Activated T-cell treated with anti-CD3 and anti-CD28 coated beads for 48 hours (primary cell): ENCODE measurements at places on chromosomes 2 and 18.

DNA sequence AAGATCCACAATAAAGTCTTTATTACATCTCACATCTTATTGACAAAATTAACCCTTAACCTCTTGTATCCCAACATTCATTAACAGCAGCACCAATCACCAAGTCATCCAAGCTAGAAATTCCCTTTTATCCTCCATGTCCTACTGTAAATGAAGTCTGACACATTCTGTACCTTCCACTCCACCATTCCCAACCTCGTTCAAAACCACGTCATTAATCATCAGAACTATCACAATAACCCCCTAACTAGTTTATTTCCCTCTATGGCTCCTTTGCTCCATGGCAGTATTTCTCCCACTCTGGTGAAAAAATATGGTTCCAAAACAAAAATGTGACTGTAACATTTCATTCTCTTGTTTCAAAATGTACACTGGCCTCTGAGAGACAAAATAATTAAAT is 1626.2 kb downstream of the LRP1B start:
- DNase-seq, result no peak

- DNase-seq, result no peak
Observed at GRCh38 chr2:82793711-82794435, 1665.2 kb downstream of the SUCLG1 start.

DNA sequence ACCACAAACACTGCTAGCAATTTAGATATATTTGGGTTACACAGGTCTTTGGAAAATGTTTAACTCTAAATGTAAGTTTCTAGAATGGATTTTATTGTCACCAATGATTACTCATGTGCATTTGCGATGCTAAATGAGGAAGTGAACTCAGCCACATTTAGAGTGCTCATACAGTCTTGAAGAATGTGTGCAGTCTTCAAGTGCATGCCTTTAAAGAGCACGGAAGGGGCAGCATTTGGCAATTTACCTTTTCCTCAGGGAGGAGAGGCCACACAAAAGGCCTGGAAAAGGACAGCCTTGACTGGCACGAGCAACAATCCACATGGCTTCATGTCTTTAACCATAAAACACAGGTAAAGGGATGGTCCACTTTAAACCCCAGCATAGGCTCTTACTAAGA is 78.5 kb upstream of the STK17B start:
- DNase-seq, result no peak

GRCh38 chr18:72283148-72283925 is 260.8 kb downstream of the CBLN2 start:
- DNase-seq, result no peak

DNA sequence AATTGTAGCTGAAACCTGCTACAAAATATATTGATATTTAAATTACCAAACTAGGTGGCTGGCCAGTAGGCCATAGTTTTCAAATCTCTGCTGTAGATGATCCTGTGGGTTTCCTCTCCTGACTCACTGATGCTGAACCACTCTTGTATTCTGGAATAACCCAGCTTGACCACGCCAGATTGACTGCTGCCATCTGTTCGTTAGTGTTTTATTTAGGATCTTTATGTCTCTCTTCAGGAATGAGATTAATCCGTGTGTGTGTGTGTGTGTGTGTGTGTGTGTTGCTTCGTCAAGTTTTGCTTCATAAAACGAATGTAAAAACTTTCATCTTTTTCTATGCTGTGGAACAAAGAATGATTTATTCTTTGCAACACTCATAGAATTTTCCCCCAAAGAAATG is 187.1 kb downstream of the DYSF start:
- no peak for DNase-seq

DNA sequence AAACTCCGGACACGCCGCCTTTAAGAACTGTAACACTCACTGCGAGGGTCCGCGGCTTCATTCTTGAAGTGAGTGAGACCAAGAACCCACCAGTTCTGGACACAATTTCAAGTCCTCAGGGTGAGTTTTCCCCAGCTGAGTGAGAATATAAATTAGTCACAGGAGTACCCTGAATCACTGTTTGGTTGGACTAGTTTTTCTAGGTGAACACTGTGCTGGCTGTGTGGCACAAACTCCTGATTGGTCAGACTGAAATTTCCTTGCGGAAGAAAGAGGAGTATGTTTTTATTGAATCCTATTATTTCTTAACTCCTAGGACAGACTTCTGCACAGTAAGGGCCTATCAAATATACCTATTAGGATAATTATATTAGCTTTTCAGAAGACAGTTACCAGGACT is 288.1 kb upstream of the UBE2E3 start:
- DNase-seq, result no peak

DNA sequence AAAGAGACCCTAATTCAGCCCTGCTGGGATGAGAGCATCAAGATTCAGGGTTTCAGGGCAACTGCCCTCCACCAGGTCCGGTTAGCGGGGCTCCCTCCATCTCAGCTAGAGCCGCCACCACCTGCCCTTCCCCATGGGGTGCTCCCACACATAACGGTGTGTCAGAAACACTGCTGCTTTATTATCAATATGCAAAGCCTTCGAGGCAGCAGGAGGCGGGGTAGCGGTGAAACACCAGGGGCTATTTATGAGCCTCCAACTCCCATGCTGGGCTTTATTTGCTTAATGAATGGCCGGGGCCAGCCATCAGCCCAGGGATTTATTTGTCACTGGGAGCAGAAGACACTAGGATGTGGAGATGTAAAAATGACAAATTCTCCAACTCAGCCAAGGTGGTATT is 109.8 kb downstream of the GALNT14 start:
- no peak for DNase-seq

GRCh38 chr2:16069933-16070647 is 129.7 kb downstream of the MYCN start:
- no peak for DNase-seq

- no peak for DNase-seq
Observed at GRCh38 chr2:237404413-237404812, 9.6 kb downstream of the COL6A3 start.

- no peak for DNase-seq
Observed at GRCh38 chr18:55119434-55119833, 160.2 kb upstream of the CCDC68 start.

GRCh38 chr2:168742258-168742932 is 60.0 kb upstream of the NOSTRIN start:
- no peak for DNase-seq

DNA sequence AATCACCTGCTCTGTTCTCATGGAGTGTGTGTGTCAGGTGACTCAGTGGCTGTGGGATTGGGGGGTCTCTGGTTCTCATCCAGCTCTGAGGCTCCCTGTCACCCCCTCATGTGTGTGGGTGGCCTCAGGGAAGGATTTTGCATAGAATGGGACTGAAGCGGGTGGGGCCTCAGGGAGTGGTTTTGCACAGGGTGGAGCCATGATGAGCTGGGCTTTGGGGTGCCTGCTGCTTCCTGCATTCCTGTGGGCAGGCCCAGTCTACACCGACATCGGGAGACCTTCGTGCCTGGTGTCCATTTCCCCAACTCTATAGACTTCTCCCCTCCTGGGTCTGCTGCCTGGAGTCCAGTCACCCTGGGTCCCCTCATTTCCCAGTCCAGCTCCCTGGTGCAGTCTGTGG is 59.7 kb downstream of the VAPA start:
- DNase-seq, result no peak

DNA sequence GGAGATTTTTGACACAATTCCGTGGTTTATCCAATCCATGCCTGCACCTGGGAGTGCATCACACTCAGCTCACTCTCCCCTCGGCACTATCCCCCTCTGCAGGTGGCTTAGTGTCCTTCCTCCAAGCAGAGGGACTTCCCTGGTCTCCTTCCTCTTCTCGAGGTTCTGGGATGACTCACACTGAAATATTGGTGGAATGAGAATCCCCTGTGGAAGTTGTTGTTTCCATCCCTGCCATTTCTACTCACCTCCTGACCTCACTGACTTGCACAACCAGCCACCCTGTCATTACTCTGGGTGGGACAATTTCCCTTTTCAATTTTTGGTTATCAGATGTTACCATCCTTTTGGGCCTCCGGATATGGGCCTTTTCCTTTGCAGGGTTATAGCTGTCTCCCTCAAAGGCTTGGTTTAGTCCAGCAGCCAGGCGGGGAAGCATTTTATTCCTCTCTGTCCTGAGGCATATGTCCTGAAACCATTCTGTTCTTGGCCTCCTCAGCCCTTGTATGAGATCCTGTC is 59.9 kb downstream of the PTPRM start:
- DNase-seq, result no peak

- peak; percentile 45 for DNase-seq
Observed at GRCh38 chr2:240586919-240587800, 626 bp downstream of the CAPN10 start.

GRCh38 chr2:1169291-1169949 is 218.8 kb downstream of the SNTG2 start:
- DNase-seq, result no peak

DNA sequence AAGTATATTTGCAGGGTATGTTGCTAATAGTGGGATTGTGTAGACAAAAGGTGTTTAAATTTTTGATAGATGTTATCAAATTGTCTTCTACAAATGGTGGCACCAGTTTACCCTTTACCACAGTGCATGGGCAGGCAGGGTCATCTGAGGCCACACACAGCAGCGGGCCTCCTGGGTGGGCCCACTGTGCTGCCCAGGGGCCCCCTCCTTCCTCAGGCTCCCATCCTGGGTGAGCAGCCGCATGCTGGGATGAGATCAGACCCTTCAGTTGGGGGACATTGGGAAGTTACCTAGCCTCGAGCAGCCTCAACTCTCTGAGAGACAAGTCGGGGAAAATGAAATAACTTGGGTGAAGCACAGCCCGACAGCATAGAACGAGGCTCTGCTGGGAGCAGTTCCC is 9.7 kb downstream of the MYO7B start:
- no peak for DNase-seq

- DNase-seq, result no peak
Observed at GRCh38 chr2:9115229-9115628, 91.4 kb upstream of the ASAP2 start.

GRCh38 chr2:193883820-193884219 is 1689.1 kb upstream of the TMEFF2 start:
- no peak for DNase-seq

DNA sequence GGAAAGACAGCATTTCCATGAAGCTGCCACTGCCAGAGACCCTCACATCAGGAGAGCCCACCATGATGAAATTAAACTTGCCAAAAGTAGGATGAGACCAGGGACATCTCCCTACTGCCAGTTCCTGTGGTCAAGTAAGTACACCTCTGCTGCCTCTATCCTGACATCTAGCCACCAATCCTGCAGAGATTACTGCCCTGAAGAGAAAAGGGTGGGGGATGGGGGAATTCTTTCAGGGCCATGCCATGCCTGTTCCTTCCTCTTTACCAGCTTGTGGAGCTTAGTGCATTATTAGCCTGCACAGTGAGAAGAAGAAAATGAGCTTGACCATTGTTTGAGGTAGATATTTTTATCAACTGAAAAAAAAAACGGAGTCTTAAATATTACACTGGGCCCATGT is 397.2 kb upstream of the CDH2 start:
- DNase-seq, result no peak

DNA sequence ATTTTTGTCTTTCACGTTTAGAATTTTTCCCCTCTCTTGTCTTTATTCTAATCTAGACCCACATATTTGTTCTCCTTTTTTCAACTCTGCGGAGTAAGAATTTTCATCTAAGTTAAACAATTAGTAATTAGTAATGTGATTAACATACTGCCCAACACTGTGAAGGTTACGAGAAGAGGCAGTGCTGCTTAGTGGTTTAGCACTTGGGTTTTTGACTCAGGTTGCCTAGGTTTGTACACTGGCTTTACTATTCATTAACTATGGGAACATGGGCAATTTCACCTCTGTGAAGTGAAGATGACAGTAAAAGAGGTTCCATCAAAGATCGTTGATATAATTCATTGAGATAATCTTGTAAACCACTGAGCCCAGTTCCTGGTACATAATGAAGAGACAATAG is 82.2 kb upstream of the PNPT1 start:
- no peak for DNase-seq

DNA sequence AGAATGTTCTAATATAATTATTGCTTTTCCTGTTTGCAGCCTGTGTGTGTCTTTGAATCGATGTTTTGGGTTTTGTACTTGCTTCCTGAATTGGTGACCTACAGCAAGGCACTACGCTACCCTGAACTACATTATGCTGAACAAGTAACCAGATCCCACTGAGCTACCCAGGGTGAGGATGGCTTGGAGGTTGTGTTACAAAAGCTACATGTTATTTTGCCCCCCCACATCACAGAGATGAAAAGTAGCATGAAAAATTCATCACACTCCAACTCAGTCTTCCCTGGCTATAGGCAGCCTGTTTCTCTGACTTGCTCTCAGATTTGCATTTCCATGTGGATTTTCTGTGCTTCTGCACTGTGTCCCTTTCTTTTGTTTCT is 162.1 kb downstream of the LDLRAD4 start:
- DNase-seq, result no peak

DNA sequence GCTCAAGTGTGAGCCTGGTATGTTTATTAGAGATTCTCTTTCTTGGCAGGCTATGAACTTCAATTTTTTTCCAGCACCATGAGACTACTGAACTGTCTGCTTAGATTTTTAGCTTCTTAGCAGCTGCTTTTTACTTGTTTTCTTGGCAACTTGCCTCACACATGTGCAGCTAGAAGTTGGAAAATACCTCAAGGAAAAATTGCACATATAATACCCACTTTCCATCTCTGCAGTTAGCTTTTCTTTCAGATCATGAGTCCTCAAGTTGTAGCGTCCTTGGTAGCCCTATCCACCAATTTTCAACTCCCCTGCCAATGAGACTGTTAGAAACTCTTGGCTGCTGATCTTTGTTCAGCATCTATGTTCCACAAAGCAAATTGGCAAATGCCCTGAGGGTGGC is 302.1 kb downstream of the HRH4 start:
- DNase-seq, result no peak

DNA sequence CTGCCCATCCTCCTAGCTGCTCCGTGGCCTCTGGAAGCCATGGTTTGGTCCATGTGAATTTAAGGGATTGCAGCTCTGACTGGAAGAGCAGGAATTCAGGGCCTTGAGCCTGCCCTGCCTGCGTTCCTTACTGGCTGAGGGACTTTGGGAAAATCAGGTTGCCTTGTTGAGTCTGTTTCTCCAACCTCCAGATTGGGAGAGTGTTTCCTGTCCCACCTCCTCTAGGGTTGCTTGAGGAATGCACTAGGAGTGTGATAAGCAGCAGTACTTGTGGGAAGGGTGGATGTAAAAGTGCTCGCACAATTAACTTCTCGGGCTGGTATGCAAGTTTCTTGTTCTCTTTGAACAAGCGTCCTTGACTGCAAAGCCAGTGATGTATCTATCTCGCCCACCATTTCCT is 84.4 kb upstream of the YWHAQ start:
- DNase-seq, result no peak

DNA sequence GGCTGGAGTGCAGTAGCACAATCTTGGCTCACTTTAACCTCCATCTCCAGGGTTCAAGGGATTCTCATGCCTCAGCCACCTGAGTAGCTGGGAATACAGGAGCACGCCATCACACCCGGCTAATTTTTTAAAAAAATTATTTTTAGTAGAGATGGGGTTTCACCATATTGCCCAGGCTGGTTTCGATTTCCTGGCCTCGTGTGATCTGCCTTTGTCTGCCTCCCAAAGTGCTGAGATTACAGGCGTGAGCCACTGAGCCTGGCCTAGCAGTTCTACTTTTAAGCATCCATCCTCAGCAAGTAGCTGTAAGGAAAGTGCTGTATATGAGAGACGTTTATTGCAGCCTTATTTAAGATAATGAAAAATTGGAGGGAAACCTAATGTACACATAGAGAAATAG is 79.7 kb downstream of the ZDBF2 start:
- DNase-seq, result no peak
